ENCODE measurements at places on chromosomes 13 and 19.

DNA sequence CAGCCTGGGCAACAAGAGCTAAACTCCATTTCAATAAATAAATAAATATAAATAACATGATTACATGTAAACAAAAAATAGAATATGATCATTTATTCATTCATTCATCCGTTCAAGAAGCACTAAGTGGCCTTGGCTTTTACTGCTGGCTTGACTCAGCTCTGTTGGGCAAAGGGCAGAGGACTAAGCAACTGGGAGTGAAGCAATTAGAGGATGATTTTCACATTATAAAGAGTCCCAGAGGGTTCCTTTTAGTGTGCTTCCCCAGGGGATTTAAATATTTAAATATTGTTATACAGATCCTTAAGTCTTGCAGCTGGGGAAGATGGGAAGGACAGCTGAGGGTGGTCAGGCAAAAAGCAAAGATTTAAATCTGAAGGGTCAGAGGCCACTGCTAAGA is 34.9 kb upstream of the FLT1 start:
- peaks cover 58% of the 10 kb centered on the region for H3K4me1 ChIP-seq
- H3K27ac ChIP-seq, result no peak overlapping the region
- peaks cover 6% of the 10 kb centered on the region for H3K27me3 ChIP-seq
- DNase-seq, result no peak
- no peaks in the 10 kb centered on the region for H3K36me3 ChIP-seq

GRCh38 chr19:45340232-45340898 is at the start of gene KLC3:
KLC3 (plus strand) TSS chr19:45340750; CDS start chr19:45345542, 4,792 bp downstream.
- DNase-seq, result no peak
- peaks cover 16% of the 10 kb centered on the region for H3K27me3 ChIP-seq
- H3K4me1 ChIP-seq, result peaks cover 9% of the 10 kb centered on the region
- H3K36me3 ChIP-seq, result no peaks in the 10 kb centered on the region
- peak within 1 kb of the TSS; percentile 7 for H3K4me3 ChIP-seq

GRCh38 chr13:34750078-34750931 is 191.8 kb upstream of the NBEA start:
- no peaks in the 10 kb centered on the region for H3K27me3 ChIP-seq
- H3K36me3 ChIP-seq, result no peaks in the 10 kb centered on the region
- H3K4me1 ChIP-seq, result no peaks in the 10 kb centered on the region
- DNase-seq, result no peak

DNA sequence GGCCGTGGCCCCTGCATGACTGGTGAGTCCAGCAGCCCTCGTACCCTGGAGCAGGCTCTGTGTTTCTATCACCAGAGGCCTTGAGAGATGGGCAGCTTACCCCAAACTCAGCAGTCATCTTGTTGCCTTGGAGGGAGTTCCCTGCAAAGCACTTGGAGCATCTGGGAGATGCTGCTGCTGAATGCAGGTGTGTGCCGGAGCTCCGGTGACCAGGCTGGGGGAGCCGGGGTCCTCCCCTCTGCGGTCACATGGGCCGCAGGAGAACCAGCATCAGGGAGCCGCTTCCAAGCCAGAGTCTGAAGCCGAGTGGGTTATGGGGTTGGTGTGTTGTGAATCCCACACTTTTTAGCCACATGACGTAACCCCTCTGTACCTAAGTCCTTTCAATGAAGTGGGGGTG is 82.8 kb downstream of the TEX29 start:
- H3K27me3 ChIP-seq, result no peaks in the 10 kb centered on the region
- H3K36me3 ChIP-seq, result no peaks in the 10 kb centered on the region
- H3K4me3 ChIP-seq, result no peak overlapping the region
- DNase-seq, result no peak
- no peak overlapping the region for H3K27ac ChIP-seq

- no peak overlapping the region for H3K4me3 ChIP-seq
- no peak overlapping the region for H3K27ac ChIP-seq
- H3K27me3 ChIP-seq, result no peaks in the 10 kb centered on the region
- no peak for DNase-seq
- no peaks in the 10 kb centered on the region for H3K4me1 ChIP-seq
These were observed 5.2 kb upstream of the ZNF554 start for GRCh38 chr19:2814426-2814825.

GRCh38 chr19:28066161-28066560 is 1146.8 kb downstream of the UQCRFS1 start:
- no peaks in the 10 kb centered on the region for H3K4me1 ChIP-seq
- no peaks in the 10 kb centered on the region for H3K36me3 ChIP-seq
- DNase-seq, result no peak
- H3K27ac ChIP-seq, result no peak overlapping the region
- H3K4me3 ChIP-seq, result no peak overlapping the region
- no peaks in the 10 kb centered on the region for H3K27me3 ChIP-seq

- H3K4me1 ChIP-seq, result no peaks in the 10 kb centered on the region
- H3K4me3 ChIP-seq, result no peak overlapping the region
- H3K27me3 ChIP-seq, result no peaks in the 10 kb centered on the region
- H3K36me3 ChIP-seq, result peaks cover 3% of the 10 kb centered on the region
These were observed 174.6 kb downstream of the TDRD3 start for GRCh38 chr13:60571571-60571970.

DNA sequence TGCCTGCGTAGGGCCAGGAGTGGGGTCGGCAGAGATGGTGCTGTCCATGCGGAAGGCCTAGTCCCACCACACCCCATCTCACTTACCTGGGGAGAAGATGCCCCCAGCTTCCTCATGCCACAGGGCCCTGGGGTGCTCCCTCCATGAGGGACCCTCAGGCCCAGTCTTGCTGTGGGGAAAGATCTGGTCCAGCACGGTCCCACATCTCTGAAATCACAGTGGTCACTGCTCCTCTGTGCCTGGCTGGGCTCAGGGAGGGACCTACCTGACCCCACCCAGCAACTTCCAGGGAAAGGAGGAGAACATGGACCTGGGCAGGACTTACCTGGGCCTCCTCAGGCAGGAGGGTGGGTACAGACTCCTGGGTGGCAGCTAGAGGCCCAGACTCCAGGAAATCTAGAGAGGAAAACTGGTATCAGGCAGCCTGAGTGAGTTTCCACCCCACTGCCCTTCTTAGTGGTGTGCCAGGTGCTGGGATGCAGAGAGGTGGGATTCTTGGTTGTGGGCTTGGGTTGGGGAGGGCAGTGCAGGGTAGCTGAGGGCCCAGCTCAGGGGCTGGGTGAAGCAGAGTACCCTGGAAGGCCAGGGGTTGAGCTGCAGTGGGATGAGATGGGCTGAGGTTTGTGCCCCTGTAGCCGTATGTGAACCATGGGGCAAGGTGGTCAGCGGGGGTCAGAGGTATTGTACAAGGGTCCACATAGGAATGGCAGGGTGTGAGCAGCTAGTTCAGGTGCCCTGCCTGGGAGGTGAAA is 3.8 kb downstream of the MZF1 start:
- no peak for DNase-seq
- no peak overlapping the region for H3K27ac ChIP-seq
- H3K36me3 ChIP-seq, result peaks cover 36% of the 10 kb centered on the region
- no peak overlapping the region for H3K4me3 ChIP-seq
- H3K4me1 ChIP-seq, result peaks cover 18% of the 10 kb centered on the region
- no peaks in the 10 kb centered on the region for H3K27me3 ChIP-seq

Data from common myeloid progenitor, CD34-positive (primary cell).